Stimulated activated CD8-positive, alpha-beta memory T cell treated with anti-CD3 and anti-CD28 coated beads, Interleukin-12 subunit alpha, Interleukin-12 subunit beta, amount 100 ng/mL, for 4 hours (primary cell): ENCODE measurements at places on chromosomes 11 and 22.

DNA sequence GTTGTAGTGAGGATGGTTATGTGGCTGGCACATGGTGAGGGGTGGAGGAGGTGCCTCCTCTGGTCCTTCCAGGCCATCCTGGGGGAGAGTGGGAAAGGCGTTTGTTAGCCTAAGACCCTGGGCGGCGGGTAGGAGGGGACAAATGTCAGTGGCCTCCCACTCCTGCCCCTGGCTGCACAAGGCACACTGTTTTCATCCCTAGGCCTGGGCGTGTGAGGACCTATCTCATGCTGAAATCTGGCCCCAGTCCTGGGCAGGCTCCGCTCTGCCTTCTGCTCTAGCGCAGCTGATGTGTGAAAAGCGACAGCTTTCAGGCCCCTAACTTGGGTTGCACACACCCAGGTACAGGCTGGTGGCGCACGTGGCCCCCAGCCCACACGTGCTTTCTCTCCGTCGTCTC lies 32.1 kb downstream of the DAGLA start:
- DNase-seq = no peak

DNA sequence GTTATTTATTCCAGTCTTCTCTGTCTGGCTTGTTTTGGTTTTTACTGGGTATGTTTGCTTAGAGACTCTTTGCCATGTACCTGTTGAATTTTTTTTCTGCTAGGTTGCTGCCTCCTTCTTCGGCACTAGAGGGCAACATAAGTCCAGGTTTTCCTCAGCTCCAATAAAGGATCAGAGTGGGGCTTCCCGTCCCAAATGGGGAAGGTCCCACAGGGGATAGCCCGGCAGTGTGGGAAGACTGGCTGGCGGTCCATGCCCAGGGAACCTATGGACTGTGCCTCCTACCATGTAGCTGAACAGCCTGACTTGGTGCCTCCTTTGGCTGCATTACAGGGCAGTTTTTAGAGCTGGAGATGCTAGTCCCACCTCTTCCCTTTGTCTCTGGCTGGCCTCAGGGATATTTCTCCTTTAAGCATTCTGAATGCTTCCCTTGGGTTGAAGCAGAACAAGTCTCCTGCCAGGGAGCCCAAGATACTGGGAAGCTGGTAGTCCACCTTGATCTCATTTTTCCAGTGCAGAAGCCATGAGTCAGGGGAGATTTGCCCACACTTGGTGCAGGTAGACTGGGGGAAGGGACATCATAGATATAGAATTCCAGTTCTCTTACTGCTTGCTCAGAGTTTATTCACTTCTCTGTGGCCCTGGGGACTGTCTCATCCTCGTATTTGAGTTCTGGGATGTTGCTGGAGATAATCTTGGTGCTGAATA lies 60.2 kb downstream of the BRD1 start:
- no peak for DNase-seq

DNA sequence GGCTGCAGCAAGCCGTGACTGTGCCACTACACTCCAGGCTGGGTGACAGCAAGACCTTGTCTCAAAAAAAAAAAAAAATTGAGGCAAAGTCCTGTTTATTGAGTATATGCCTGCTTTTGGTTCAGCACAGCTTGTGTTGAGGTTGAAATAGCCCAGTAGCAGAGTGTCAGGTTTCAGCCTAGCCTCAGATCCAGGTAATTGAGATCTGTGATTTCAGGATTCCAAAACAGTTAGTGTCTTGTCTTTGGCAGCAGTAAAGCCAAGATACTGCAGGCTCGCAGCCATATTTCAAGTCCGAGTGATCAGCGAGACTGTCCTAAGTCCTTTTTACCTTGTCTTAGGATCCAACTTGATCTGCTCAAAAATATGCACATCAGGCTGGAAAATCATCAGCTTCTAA lies 27.0 kb downstream of the CUL5 start:
- DNase-seq = no peak

GRCh38 chr11:69204941-69205742 lies 49.4 kb downstream of the SMIM38 start:
- DNase-seq = no peak

GRCh38 chr11:43694477-43694876 lies 13.9 kb downstream of the HSD17B12 start:
- no peak for DNase-seq

DNA sequence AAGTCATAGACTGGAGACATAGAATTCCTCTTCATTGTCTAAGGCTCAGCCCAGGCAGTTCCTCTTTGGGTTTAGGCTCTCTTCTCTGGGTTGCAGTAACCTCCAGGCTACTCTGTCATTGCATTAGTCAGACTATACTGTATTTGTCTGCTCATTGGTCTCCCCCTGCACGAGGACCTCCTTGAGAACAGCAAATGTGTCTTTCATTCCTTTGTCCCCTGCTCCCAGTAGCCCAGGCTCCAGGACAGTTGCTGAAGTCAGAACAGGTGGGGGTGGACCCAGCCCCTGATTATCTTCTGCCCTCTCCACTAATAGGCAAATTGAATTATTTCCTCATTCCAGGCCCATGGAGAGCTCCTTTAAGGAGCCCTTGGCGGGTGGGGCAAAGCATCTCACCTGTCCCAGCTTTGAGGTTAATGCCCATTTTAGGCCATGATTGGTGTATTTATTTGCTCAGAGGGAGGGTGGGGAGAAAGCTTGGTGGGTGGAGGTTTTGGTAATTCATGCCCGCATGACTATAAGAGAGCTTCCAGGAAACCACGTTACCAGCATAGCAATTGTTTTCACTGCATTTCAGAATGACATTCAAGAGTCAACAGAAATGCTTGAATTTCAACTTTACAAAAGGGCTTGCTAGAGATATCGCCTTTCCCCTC lies 40.9 kb downstream of the NAV2 start:
- no peak for DNase-seq

GRCh38 chr11:70029115-70029860 lies 48.8 kb upstream of the ANO1 start:
- no peak for DNase-seq

DNA sequence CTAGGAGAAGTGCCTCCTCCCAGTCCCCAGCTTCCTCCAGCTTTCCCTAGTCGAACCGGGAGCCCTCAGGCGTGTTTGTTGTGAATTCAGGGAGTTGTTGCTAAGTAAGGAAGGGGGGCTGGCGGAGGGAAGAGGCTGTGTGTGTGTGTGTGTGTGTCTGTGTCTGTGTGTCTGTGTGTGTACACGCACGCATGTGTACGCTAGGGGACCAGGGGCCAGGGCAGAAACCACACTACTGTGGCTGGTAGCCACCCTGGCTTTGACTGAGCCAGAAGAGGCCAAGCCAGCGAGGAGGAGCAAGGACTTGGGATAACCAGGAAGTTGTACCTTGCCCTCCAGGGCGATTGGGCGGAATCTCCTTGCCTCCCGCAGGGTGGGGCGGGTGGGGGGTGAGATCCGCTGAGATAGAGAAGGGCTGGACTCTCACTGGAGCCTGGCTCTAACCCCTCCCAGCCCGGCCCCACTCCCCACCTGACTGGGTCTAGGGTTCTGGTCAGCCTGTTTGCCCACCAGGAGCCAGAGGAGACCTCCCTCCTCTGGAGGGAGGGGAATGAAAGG lies 7.5 kb downstream of the BCL9L start:
- no peak for DNase-seq

DNA sequence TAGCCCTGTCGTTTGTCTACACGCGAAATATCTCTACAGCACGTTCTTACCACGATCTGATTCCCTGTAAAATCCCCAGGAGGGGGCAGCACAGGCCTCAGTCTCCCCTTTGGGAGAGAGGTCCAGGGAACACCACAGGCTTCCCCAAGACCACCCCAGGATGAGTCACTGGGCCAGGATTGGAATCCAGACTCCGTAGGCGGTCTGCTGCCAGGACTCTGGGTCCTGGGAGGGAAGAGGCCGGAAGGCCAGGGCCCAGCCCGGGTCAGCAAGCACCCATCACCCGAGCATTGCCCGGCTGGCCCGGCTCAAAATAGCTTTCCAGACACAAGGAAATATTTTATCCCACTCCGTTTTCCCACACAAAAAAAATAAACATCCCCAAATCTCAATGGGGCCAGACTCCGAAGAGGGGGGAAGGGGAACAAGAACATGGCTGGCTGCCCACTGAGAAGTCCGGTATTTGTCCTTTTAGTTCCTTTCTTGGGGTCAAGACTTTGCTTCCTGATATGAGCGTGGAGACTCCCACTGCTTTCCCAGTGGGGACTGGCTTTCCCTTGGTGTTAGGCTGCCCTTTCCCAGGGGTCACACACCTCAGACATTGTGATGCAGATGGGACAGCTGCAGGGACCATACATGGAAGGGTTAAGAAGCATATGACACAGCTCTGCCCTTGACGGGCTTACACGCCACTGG lies 91.3 kb downstream of the LRRC32 start:
- DNase-seq = no peak

GRCh38 chr22:47373648-47374272 lies 611.3 kb downstream of the TBC1D22A start:
- no peak for DNase-seq

DNA sequence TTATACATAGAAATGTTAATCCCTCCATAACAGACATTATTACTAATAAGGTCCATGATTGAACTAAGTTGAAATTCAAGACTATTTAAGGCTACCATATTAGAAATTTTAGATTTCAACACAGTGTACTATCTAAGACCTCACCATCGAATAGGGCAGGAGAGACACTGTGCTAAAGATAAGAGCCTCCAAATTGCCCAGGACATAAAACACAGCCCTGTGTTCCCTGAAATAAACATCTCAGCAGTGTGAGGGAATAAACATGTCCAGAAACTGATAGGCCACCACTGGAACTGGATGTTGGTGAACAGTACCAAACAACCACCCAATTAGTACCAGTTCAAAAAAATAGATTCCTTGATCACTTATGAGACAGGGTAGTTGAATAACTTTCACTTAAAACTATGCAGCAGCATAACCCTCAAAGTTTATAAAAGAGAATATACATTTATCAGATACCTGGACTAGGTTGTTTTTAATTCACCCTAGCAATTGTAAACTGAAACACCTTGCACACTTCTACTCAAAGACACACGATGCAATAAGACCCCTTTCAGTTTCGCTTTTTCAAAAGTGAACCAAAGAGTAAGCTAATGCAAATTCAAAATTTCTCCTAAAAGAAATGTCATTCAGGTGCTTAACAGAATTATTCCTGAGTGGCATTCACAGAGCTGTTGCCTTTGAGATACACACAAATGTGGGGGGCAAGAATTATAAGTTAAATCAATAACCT lies 34.3 kb downstream of the USP28 start:
- no peak for DNase-seq

DNA sequence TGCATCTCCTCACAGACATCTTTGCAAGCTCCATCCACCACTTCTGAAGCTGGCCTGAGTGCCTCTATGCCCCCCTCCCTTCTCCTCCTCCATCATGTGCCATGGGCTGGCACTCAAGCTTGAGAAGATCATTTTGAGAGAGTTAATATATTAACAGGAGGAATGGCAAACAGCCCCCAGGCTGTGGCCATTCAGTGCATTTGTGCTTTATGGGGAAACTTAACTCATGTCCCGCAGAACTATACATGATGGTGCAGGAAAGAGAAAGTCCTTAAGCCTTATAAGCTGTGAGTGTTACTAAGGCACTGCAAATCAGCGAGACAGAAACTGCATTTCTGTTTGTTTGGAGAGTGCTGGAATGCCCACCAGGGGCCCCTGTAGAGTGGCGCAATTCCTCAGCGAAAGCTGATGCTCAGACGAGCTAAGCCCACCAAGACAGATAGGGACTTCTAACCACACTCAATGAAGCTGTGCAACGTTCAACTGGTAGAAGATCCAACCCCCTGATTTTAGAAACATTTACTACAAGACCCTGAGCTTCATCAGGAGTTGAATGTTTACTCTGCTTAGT lies 26.8 kb upstream of the PHLDA2 start:
- DNase-seq = no peak

DNA sequence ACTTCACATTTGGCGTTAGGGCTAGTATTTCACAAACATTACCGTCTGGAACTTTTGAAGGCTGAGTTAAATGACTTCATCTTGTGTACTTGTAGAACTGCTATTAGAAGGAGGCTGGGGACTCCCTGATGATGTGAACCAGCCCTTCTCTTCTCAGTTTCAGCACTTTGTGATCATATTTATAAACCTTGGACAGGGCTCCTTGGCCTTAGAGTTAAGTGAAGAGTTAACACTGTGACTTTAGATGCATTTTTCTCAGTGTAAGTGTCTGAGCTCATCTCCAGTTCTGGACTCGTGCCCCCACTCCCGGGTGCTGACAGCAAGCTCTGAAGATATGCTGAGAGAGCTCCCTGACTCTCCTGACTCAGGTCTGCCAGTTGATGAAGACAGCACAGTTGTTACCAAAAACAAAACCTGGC lies 8.4 kb downstream of the MIAT start:
- no peak for DNase-seq

GRCh38 chr11:128704517-128704916 lies 10.6 kb downstream of the FLI1 start:
- no peak for DNase-seq

DNA sequence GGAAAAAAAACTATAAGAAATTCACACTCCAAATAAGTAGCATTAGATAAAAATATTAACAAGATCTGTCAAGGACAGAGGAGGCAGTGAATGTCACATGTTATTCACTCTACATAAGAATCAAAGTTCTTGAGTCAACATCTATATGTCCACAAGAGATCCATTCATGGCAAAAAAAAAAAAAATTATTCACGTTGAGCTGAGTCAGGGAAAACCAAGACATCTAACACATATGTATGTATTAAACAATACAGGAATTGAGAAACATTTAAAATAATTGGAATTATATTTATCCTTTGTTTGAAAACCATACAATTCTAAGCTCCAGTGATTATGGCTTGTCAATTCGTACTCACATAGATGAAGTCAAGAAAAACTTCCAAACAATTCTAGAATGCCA lies 1.3 kb downstream of the OR56A5 start:
- DNase-seq = no peak

- no peak for DNase-seq
These were observed 38.9 kb upstream of the LUZP2 start for GRCh38 chr11:24457985-24458384.

DNA sequence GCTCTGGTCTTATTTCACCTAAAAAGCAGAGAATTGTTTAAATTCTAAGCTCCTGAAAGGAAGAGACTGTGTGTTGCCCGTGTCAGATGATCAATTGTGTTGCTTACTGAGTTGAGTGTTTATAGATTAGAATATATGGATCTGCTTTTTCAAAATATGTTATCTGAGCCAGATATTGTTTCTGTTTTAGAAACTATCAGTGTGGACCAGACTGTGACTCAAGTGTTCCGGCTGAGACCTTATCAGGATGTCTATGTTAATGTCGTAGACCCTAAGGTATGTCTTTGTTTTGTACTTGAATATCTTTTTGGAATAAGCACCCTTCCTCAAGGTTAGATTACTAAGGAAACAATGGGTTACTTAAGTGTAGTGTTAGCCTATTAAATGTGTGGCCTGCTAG lies 11.0 kb downstream of the DEPDC5 start:
- DNase-seq = no peak

- no peak for DNase-seq
These were observed 18.7 kb upstream of the PANX2 start for GRCh38 chr22:50151571-50152537.

DNA sequence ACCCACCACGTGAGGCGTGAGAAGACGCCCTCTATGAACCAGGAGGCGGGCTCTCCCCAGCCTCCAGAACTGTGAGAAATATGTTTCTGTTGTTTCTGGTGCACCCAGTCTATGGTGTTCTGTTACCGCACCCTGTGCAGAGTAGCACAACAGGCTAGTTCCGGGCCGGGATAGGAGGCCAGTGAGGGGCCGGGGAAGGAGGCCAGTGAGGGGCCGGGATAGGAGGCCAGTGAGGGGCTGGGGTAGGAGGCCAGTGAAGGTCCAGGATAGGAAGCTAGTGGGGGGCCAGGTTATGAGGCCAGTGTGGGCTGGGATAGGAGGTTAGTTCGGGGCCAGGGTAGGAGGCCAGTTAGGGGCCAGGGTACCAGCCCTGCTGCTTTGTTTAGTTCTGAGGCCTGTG lies 204.6 kb downstream of the BARX2 start:
- DNase-seq = no peak

GRCh38 chr11:82786001-82786400 lies 52.3 kb upstream of the FAM181B start:
- DNase-seq = no peak
